D721Med (cell line): ENCODE measurements at places on chromosomes 5 and 9.

GRCh38 chr5:81533629-81534405 is 139.9 kb upstream of the ACOT12 start:
- DNase-seq: no peak

DNA sequence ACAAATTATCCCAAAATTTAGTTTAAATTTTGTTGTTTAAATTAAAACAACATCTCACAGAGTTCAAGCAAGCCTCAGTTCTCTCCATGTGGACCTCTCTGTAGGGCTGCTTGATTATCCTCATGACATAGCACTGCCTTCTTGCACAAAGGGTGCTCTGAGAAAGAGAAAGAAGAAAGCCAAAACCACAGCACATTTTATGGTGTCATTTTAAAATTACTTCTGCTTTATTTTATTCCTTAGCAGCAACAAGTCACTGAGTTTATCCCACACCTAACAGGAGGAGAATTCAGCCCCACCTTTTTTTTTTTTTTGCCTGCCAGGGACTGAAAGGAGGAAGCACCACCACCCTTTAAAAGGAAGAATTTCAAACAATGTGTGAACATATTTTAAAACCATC is 12.8 kb upstream of the KCNV2 start:
- DNase-seq: no peak

DNA sequence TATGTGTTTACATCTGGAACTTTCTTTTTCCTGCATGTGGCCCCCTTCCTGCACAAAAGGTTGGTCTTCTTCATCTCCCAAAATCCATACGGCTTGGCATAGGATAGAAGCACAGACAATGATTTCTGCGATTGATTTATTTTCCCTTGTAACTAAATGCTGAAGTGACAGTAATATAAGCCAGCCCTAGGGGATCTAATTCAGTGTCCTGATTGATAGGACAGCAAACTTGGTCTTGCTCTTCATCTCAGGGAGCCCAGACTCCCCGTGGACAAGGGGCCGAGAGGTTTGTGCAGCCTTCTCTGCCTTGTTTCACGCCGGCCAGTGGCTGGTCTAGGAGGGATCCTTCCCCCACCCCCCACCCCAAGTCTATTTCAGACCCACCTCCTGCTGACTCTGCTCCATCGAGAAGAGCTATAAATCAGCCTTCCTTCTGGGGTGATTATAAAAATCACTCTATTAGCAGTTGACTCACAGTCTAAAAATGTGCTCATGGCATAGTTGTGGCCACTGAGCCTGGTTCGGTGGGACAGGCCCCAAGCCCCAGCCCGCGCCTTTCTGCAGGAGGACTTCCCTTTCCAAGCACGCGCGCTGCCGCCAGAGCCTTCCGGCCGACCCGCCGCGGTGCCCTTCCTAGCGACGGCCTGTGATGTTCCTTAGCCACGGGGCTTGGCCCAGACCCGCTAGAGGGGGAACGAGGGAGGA is 89.8 kb upstream of the COL5A1 start:
- no peak for DNase-seq

DNA sequence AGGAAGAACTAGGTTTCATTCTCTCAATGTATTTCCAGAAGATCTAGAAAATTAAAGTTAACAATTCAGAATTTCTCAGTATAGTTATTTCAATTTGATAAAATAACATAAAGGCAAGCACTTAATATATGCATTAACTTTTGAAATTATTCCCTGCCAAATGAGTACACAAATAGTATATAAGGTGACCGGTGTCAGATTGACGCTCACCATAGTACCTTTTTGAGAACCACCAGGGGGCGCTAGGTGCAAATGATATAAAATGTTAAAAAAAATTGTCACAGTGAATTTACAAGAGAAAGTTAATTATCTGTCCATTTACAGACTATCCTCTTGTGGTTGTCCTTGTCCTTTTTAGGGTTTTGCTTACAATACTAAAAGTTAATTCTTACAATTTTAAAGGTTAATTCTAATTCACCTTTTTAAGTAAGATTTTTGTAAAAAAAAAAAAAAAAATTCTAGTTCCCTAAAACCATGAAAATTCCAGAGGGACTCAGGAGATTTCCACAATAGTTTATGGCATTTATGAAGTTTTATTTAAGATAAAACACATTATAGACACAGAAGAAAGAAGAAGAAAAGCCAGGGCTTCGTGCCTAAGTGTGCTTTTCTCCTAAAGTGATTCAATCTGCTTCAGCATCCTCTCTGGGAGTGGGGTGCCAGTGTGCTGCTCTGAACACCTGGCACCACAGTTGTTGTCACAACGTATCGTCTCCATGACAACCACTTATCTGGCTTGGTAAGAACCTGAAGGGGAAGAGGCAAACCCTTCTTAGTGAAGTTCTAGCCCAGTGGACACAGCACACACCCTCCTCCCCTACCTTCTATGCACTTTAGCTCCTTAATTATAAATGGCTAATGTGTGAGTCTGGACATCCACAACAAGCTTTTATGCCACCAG is 1.7 kb downstream of the ADAMTS16 start:
- DNase-seq: no peak

DNA sequence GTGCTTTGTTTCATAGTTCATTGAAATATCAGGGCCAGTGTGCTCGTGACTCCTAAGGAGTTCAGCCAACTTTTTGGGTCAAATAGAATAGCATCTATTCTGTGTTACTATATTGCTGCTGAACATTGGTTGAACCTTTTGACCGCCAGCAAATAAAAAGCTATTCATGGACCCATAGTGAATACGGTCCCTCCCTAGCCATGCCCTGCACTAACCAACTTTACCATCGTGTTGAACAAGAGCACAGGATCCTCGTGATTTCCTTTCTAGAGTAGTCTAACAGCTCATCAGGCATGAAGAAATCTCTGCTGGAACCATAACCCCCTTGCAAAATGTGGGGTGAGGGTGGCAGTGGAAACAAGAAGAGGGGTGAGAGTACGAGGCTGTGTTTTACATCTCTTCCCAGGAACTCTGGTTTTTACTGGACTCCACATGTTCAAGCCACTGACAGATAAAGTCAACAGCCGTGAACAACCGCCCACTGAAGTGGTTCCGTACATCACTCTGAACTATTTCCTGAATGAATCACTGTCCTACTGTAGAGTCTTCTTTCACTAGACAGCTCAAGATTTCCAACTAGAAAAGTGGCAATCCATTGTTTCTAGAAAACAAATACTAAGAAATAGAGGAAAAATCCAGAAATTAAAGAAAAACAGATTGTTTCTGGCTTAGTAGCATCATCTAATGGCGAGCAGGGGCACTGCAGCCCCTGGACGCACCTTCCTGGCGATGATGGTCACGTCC is 70.1 kb upstream of the SPATA31E1 start:
- DNase-seq: no peak

- no peak for DNase-seq
Observed at GRCh38 chr9:76023715-76024195, 133.3 kb downstream of the PCSK5 start.

DNA sequence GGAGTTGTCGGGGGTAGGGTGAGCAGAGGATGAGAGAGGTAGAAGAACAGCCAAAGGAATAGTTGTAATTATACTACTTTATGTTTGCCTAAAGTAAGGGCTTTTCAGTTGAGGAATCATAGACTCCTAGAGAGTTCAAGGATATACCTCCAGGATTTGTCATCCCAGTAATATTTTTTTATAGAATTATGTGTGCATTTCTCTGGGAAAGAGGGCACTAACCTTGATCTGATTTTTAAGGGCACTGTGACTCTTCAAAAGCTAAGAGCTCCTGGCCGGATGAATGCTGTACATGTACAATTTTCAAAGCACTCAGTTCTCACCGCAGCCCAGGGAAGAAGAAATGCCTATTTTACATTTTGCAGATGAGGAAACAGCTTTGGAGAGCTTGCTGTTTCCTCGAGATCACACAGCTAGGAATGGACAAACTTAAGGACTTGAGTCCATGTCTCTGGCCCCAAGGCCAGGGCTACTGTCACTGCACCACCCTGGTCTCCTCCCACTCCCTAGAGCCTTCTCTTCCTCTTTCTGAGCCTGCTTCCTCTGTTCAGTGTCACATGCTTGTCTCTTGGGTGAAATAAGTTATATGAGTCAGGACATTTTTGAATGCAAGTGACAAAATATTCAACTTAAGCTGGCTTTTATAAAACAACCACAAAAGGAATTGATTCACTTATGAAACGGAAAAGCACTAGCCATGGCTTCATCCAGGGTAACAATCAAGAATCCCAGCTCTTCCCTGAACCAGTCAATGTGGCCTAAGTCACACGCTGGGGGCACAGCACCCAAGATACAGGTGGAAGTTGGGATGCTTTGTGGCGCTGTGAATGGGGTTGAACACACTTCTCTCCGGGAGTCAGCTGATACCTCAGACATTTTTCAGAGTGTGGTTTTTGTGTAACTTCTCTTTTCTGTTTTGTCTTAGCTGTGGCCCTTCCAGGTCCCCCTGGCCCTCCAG is 45.7 kb upstream of the TGFBR1 start:
- no peak for DNase-seq

GRCh38 chr9:71223953-71224538 is 102.6 kb upstream of the TRPM3 start:
- DNase-seq: no peak

DNA sequence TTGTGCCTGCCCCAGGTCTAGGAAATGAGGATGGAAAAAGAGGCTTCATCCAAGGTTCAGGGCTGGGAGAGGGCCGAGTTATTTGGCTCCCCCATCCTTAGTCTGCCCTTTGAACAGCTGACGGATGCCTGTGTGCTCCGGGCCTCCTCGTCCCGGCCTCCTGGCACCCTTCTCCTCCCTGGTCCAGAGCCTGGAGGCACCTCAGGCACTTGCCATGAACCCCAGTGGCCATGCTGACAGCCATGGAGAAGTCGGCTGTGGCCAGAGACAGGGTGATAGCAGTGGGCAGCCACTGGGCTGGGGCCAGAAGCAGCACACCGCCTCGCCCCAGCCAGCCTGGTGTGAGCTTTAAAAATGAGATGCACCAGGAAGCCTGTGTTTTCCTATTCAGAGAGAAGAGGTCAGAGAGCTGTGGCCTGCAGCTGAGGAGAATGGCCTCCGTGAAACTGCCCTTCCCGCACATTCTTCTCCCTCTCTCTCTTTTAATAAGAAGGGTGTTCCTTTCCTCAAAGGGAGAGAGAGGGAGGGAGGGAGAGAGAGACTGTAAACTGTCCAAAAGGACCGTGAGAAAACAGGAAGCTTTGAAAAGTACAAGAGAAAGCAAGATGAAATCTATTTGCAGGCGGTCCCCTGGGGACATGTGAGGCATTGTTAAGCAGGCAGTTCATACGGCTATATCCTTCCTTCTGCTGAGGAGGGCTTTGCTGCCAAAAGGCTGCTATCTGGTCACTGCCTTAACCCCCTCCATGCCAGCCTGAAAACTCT is 55.3 kb downstream of the ZNF366 start:
- DNase-seq: no peak

GRCh38 chr5:107502676-107503060 is 168.1 kb downstream of the EFNA5 start:
- no peak for DNase-seq

GRCh38 chr9:125235804-125236519 is 5.2 kb downstream of the HSPA5 start:
- no peak for DNase-seq

GRCh38 chr9:123637945-123638634 is 282.1 kb downstream of the CRB2 start:
- no peak for DNase-seq

DNA sequence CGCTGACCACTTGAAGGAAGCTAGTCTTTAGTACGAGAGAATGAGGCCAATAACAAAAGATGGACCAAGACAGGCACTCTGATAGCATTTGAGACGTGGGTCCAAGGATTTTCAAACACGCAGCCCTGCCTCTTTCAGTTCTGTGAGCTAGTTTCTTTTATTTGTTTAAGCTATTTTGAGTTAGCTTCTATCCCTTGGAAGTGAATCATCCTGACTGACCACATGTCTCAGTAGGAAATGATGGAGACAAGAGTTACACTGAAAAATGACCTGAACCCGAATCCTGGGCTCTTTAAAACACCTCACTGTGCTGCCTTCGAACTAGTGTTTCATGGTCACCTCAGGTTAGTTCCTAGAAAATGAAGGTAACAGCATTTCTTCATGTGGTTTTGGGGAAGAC is 9.9 kb downstream of the TEK start:
- DNase-seq: no peak

DNA sequence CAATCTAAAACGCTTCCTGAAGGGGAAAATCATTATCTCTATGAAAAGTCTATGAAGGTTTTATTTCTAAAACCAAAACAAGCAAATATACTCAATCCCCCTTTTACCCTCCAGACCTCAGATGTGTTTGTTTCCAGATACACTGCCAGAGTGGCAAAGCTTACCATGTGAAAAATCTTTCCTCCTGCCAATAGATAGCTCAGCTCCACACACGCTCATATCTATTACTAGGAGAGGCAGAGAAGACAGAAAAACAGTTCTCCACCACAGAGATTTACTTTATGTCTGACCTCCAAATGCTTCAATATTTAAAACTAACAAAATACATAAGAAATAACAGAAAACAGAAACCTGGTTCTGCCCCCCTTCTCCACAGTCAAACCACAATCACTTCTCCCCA is 7.0 kb downstream of the IRX2 start:
- DNase-seq: no peak

- DNase-seq: no peak
Observed at GRCh38 chr9:71886015-71886414, 25.0 kb downstream of the ABHD17B start.

DNA sequence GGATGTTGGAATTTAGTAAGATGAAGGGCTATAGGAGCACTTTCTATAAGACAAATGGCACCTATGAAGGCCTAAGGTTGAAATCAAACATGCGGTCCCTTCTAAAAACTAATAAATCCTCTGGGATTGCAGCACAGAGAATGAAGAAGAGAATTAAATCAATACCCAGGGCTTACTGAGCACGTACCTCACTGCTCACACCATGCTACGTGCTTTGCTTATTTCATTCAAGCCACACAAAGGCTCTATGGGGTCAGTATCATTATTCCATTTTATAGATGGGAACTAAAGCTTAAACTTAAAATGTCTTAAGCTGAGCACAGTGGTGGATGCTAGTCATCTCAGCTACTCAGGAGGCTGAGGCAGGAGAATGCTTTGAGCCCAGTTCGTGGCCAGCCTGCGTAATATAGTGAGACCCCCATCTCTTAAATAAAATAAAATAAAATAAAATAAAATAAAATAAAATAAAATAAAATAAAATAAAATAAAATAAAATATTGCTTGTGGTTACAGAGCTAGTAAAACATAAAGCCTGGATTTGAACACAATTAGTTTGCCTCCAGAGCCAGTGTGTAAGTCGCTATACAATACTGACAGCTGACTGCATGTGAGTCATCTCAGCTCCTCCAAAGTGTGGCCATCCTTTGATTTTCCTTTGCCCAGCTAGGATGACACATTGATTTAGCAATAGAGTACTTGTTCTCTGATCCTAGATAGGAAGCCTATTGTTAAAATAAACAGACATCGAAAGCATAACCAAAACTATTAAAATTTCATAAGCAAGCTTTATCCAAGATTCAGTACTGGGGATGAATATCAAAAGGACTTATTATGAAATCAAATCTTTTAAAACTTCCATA is 20.9 kb upstream of the DPYSL3 start:
- no peak for DNase-seq

GRCh38 chr9:94178927-94179326 is 80.2 kb upstream of the ZNF169 start:
- no peak for DNase-seq

DNA sequence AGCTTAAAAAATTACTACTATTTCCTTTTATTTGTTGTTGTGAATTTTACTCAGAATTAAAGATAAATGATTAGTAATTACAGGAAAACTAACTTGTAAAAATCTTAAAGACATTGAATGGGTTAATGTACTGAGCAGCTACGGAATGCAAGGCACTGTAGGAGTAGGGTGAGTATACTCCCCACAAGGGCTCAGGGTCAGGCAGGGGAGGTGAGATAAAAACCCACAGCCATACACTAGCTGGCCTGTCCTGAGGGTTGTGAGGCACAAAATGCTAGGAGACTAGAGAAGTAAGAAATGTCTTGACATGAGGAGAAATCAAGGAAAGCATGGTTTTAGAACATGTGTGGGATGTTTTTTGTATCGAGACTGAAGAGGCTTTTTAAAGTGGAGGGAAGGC is 13.4 kb downstream of the ZBED3 start:
- no peak for DNase-seq
